ENCODE measurements at places on chromosomes 16 and 17.

DNA sequence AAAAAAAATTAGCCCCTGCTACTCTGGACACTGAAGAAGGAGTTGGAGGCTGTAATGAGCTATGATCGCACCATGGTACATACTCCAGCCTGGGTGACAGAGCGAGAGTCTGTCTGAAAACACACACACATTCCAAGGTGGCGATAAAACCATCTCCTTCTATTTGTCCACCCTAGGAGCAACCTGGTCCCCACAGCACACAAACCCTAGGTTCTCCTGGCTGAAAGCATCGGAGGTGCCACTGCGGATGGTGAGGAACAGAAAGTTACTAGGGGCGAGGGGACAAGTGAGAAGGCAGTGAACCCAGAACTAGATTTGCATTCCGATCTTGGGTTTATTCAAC is 1.4 kb upstream of the ECI1 start:
- no peak for DNase-seq

DNA sequence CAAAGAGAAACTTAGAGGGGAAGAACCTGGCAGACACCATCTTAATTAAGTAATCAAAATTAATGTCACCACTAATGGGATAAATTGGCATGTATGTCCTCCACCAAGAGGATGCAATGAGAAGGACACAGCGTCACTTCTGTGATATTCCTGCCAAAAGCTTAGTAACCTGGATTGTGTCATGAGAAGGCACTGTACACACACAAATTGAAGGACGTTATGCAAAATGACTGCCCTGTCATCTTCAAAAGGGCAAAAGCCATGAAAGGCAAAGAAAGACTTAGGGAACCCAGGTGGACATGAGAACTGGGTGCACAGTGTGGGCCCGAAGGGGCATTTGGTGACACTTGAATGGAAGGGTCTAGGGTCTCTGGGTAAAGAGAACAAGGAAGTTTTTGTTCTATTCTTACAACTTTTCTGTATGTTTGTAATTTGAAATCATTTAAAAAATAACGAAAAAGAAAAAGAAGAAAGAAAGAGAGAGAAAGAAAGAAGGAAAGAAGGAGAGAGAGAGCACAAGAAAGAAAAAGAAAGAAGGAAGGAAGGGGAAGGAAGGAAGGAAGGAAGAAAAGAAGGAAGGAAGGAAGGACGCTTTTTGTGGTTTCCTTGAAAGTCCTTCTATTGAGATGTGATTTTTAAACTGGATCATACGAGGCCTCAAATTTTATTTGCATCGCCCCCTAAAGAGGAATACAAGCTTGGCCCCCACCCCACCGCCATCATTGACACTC is 4.0 kb upstream of the APOH start:
- DNase-seq, result no peak

GRCh38 chr17:81608605-81609004 is 28.3 kb downstream of the NPLOC4 start:
- DNase-seq, result no peak

DNA sequence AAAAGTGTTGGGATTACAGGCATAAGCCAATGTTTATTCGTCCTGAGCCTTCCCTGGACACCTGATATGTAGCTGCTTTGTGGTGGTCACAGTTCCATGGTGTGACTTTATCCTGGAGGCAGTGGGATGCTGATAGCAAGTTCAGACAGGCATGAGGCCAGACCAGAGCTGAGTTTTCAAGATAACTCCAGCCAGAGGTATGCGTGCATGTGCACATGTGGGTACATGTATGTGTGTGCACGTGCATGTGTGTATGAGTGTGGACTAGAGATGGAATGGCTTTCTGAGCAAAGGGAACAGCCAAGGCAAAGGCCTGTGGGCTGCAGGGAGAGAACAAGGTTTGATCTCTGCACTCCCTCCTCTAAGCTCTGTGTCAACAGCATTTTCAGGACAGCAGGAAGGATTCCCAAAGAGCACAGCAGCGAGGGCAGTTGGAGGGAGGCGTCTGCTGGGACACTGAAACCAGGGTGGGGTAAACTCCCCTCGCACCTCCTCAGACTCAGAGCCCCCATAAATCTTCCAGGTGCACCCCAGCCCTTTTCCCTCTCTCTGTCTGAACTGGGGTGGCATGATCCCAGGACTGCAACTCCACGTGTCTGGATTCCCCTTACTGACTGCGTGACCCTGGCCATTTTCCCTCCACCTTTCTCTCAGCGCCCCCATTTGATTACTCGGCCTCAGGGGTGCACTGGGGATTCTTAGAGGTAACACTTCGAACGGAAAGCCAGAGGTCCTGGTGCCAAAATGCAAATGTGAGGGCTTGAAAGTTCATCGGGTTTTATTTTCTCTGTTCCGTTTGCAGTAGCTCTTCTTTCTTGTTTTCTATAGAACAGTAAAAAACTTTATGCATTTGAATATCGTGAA is 15.3 kb downstream of the NLRC5 start:
- no peak for DNase-seq

DNA sequence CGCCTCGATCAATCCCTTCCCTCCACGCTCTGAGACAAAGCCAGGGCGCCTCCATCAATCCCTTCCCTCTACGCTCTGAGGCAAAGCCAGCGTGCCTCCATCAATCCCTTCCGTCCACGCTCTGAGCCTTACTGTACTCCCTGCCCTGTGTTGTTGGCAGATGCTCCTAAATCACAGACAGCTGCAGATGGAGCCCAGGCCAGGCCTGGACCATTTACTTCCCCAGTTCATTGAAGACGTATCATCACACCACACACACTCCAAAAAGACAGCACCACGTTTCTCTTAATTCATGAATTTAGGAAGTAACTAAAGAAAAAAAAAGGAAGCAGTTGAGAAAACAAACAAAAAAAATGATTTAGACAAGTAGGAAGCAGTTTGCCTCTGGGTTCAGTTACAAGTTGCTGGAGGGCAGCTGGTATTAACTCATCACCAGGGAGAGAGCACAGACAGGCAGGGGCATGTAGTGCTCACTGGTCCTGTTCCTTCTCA is 7.4 kb upstream of the CD300LD start:
- DNase-seq, result no peak

Measured in AG09319 (cell line).